Activated CD8-positive, alpha-beta memory T cell treated with anti-CD3 and anti-CD28 coated beads for 1 hour (primary cell): ENCODE measurements at places on chromosomes 7 and 10.

GRCh38 chr10:77027141-77027540, 610.5 kb downstream of the KCNMA1 start:
- DNase-seq, result no peak

DNA sequence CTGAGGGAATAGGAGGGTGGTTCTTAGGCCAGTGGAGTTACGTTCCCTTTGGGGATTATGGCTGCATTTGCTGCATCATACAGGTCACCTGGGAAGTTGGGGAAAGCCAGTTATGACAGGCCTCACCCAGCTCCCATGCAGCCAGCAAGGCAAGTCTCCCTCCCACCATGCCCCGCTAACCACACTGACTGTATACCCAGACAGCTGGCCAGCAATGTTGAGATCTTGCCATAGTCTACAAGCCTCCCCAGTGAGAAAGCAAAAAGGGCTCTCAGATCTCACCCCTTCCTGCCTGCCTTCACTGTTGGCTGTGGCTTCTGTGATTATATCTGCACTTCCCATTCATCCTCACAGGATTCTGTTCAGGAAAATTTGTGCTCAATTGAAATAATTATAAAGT, 133.3 kb upstream of the HGF start:
- no peak for DNase-seq

DNA sequence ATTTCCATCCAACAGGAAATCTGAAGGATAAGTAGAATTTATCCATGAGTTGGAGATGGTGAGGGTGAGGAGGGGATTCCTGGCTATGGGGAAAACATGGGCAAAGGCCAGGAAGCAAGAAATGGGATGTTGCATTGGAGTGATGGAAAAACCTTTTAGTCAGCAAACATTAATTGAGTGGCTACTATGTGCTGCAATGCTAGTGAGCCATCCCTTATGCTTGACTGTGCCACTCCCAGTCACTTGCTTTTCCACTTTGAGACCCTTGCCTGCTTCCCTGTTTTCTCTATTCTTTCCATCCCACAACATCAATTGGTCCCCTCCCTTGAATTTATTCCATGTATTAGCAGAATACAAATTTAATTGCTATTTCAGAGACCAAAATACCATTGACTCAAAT, 252.7 kb upstream of the HABP2 start:
- DNase-seq, result no peak

DNA sequence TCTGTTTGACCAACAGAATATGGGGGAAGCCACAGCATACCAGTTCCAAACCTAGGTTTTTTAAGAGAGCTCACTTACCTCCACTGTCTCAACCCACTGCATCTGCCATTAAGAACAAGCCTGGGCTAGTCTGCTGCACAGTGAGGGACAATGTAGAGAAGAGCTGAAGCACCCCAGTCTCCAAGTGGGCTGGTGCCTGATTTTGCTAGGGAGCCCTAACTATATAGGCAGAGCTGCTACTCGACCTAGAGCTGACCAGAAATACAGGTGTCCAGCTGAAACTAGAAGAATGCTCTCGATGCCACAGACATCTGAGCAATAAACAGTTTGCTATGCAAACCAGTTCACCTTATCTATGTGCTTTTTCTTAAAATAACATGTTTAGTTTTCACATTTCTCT, 106.9 kb upstream of the BET1 start:
- no peak for DNase-seq

- no peak for DNase-seq
Measured at GRCh38 chr10:117462816-117463544, 79.6 kb upstream of the EMX2 start.

GRCh38 chr10:93006435-93007039, 54.1 kb upstream of the CYP26C1 start:
- no peak for DNase-seq
